ENCODE measurements at places on chromosomes 1 and 21. TPM values are rescaled to one million over a fixed set of nuclear protein-coding genes. Genes with fewer than 3 reads are reported as not detected.

GRCh38 chr21:34845521-34846451 lies 177.0 kb downstream of the CLIC6 start:
- H3K4me1 ChIP-seq, result peaks cover 17% of the 10 kb centered on the region
- H3K4me3 ChIP-seq, result no peak overlapping the region
- H3K27ac ChIP-seq, result no peak overlapping the region
- H3K36me3 ChIP-seq, result peaks cover 2% of the 10 kb centered on the region
- H3K27me3 ChIP-seq, result no peaks in the 10 kb centered on the region

Gene SPRR2G
- polyA plus RNA-seq, result not detected

Gene KIRREL1
- polyA plus RNA-seq, result 35.6 TPM

GRCh38 chr1:74236440-74236839 lies 1.3 kb downstream of the TNNI3K start:
- H3K27ac ChIP-seq, result no peak overlapping the region
- no peak for DNase-seq
- H3K4me3 ChIP-seq, result no peak overlapping the region
- H3K27me3 ChIP-seq, result no peaks in the 10 kb centered on the region
- no peaks in the 10 kb centered on the region for H3K36me3 ChIP-seq

- H3K27ac ChIP-seq, result no peak overlapping the region
- H3K4me1 ChIP-seq, result peaks cover 11% of the 10 kb centered on the region
- H3K4me3 ChIP-seq, result no peak overlapping the region
These were observed 221.3 kb downstream of the TOMM20 start for GRCh38 chr1:234907208-234907939.

Gene STMN1
- polyA plus RNA-seq, result 102 TPM

Gene LRRN2
- polyA plus RNA-seq, result not detected

- no peaks in the 10 kb centered on the region for H3K4me1 ChIP-seq
- DNase-seq, result no peak
- no peaks in the 10 kb centered on the region for H3K27me3 ChIP-seq
- H3K36me3 ChIP-seq, result no peaks in the 10 kb centered on the region
- H3K4me3 ChIP-seq, result no peak overlapping the region
These were observed 2153.9 kb downstream of the NCAM2 start for GRCh38 chr21:23152130-23152529.
